ENCODE measurements at places on chromosomes 3 and 15. TPM values are rescaled to one million over a fixed set of nuclear protein-coding genes. Genes with fewer than 3 reads are reported as not detected.

SCAMP5 gene
- 13.9 TPM for total RNA-seq

TF gene
- not detected for total RNA-seq

STARD9 gene
- total RNA-seq, result 4.7 TPM

MELTF gene
- 28.6 TPM for total RNA-seq

- no peak for DNase-seq
These were observed 1.7 kb downstream of the PKM start for GRCh38 chr15:72229076-72229946.

GRCh38 chr3:156952011-156952410, 125.9 kb downstream of the LEKR1 start:
- no peak for DNase-seq

DNA sequence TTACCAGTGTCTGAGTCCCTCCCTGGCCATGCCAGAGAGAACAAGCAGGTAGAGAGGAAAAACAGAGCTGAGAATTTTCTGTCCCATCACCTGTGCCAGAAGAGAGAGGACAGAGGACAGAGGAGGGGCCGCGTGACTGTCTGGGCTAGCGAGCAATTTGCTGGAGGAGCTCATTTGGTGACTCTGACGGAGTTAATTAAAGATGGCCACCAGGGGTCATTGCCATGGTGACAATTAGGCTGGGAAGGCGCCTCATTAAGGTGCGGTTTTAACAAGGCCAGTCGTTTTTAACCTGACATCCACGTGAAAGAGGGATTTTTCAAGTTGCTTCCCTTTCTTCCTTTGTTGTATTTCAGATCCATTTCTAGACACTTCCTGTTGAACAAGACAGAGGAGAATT, 72.4 kb downstream of the RHCG start:
- DNase-seq, result no peak

All from kidney epithelial cell (primary cell).